ENCODE measurements at places on chromosomes 12 and 14.

- no peak for DNase-seq
Measured at GRCh38 chr12:98042668-98043067, 472.7 kb upstream of the TMPO start.

DNA sequence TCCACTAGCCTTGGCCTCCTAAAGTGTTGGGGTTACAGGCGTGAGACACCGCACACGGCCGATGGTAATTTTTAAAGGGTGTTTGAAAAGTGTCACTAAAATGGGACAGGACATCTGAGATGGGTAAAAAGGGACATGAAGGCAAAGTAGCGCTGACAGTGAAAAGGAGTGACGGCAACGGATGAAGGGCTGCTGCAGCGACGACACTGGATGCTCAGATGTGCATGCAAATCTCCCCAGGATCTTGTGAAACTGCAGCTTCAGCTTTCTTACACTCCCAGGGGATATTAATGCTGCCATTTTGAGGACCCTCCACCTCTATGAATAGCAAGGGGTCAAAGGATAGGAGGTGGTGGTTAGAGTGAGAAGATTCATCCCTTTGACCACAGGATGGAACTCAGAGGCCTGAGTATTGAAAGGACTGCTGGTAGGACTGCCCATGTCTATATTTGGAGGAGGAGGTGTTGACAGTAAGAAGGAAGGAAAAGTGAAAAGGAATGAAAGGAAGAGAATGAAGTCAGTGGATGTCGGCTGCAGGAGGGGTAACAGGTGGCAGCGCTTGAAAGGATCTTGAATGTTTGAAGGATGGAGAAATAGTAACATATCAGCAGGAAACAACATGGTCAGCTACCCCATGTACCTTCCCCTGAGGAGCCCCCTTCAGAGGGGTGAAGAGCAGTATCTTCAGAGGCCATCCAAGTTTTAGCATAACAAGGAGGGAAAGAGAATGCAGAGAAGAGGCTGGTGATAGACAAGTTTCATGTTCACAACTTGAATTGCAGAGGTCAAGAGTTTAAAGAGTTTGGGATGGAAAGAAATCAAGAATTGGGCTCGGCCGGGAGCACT is 37.1 kb downstream of the CLIP1 start:
- DNase-seq: no peak

- no peak for DNase-seq
Measured at GRCh38 chr14:76701981-76702380, 59.3 kb upstream of the VASH1 start.

- DNase-seq: no peak
Measured at GRCh38 chr14:32367516-32367915, 38.4 kb downstream of the AKAP6 start.
